ENCODE measurements at places on chromosomes 5 and 9. TPM values are rescaled to one million over a fixed set of nuclear protein-coding genes. Genes with fewer than 3 reads are reported as not detected.

DNA sequence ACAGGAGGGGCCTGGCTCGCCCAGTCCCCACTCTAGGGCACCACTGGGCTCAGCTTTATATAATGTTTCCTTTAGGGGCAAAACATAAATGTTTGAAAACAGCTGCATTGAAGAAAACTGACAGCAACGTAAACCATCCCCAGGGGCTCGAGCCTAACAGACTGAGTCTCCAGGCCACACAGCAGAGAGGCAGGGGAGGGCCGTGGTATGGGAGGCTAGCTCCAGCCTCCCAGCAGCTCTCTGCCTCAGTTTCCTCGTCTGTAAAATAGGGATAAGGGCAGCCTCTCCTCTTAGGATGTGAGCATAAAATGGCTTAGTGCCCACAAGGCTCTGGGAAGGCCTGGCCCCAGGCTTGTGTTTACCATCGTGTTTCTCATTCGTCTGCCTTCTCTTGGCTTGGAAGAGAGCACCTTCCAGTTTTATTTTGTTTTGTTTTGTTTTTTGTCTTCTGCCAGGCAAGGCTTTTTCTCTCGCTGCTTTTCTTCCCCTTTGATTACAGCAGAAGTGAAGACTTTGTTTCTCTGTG is 2.7 kb downstream of the ANKRD33B start:
- no peak for DNase-seq

DNA sequence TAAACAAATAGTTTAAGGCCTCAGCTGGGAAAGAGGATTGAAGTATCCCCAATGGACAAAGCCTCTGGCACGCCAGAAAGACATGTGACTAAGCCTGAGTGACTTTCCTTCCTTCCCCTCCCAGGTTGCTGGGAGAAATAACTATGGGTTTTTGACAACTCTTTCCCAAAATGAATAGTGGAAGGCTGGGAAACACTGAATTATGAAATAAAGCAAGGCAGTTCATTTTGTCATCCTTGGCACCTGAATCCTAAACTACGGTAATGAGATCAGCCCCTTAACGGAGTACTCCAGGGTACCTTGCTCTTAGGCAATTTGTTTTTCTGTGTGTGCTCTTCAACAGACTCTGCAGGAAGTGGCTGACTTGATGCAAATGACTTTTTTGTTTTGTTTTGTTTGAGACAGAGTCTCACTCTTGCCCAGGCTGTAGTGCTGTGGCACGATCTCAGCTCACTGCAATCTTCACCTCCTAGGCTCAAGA is 75.2 kb downstream of the LMNB1 start:
- no peak for DNase-seq

DNA sequence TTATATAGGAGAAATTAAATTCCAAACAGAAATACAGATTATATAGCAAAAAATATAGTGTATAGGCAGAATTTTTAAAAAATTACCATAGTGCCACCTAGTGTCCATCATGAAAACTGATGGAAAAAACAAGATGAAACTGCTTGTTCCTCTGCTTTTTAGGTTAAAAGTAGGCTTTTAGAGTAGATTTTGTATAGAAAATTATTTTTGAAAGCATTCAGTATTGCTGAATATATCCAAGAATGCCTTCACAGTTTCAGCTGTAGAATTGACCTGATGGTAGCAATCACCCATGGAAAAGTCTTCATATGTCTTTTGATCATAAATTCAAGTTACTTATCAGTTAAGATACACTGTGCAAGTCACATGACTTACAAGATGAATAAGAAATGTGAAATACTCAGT is 19.7 kb downstream of the RIOK2 start:
- DNase-seq, result no peak

- DNase-seq, result no peak
Measured at GRCh38 chr9:128276574-128277270, 646 bp downstream of the SWI5 start.

- DNase-seq, result no peak
Measured at GRCh38 chr9:129889122-129889940, 54.1 kb downstream of the USP20 start.

DNA sequence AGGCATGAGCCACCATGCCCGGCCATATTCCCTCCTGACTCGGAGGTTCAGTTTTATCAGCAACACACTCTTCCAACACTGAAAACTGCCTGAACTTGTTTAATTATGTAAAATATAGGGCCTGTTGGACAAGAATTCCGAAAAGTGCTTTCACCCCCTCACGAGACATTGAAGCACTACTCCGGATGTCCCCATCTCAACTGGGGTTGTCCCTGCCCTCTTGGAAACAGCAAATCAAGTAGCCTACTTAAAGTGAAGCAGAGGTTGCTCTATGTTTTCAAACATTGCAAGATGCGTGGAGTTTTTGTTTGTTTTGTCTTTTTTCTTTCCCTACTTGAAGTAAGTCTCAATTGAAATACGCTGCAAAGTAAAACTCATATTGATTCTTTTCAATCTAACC is 7.6 kb downstream of the PTGER4 start:
- DNase-seq, result no peak

DNA sequence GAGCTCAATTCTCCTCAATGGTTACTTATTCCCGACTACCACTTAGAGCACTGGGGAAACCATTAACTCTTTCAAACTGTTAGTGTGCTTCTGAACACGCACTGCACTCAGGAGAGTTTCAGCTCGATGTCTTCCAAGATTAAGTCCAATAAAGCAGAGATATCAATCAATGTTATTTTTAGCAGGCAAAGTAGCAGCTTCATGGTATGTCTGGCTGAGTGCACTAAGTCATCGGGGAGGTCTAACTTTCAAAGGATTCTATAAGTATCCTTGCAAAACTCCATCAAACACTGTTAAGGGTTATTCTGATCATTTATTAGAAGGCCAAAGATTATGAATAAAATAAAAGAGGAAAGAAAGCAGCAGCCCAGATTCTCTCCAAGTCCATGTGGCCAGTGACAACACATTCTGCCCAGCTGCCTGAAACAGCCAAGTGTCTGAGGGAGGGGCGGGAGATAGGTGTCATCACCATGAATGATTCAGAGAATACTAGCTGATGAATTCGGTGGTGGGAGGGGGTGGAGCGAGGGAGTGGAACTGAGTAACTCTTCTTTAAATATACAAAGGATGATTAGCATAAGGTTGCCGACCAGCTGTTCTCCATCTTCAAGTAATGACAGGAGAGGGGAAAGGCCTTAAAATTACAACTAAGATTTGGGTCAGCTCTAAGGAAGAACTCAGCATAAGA is 21.3 kb downstream of the NREP start:
- no peak for DNase-seq

DNA sequence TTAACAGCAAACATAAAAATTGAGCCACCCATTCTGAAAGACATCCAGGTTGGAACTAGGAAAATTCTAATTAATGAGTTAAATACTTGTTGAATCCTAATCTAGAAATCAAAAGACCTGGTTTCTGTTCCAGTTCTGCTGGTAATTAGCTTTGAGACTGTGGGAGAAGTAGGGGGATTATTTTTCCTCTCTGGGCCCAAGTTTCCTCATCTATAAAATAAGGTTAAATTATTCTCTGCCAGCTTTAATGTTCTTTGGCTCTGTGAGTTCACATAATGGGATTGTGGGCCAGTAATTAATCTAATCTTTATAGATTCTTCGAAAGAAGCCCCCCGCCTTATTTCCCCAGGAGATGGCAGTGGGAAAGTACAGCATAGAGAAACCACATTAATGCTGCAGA is 104.6 kb downstream of the ENC1 start:
- no peak for DNase-seq

GRCh38 chr9:96626912-96627311 is 7.3 kb upstream of the CDC14B start:
- DNase-seq, result no peak

DNA sequence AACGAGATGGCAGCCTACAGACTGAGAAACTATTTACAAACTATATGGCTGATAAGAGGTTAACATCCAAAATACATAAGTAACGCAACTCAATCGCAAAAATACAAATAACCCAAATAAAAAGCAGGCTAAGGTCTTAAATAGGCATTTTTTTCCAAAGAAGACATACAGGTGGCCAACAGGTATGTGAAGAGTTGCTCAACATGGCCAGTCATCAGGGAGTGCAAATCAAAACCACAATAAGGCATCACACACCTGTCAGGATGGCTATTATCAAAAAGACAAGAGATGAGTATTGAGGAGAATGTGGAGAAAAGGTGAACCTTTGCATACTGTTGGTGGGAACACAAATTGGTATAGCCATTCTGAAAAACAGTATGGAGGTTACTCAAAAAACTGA is 73.5 kb downstream of the CAMSAP1 start:
- no peak for DNase-seq

DNA sequence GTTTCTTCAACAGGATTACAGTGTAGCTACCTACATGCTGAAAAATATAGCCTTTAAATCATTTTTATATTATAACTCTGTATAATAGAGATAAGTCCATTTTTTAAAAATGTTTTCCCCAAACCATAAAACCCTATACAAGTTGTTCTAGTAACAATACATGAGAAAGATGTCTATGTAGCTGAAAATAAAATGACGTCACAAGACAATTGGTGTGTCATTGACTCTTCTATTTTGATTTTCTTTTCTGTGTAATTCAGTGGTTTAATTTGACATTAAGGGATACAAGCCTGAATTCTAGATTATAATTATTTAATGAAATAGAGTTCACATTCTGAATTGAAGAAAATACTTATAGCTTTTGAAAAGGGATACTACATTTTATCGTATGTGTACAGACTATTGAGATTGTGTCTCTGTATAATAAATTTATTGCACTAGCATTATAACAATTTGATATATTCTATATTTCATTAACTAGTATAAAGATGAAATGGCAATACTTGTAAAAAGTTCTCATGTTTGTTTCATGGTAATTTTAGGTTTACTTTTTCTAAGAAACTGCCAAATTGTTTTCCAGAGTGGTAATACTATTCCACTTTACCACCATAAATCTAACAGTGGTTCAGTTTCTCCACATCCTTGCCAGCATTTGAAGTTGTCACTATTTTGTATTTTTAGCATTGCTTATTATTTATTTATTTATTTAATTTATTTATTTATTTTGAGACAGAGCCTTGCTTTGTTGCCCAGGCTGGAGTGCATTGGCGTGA is 18.7 kb downstream of the ANXA1 start:
- no peak for DNase-seq

DNA sequence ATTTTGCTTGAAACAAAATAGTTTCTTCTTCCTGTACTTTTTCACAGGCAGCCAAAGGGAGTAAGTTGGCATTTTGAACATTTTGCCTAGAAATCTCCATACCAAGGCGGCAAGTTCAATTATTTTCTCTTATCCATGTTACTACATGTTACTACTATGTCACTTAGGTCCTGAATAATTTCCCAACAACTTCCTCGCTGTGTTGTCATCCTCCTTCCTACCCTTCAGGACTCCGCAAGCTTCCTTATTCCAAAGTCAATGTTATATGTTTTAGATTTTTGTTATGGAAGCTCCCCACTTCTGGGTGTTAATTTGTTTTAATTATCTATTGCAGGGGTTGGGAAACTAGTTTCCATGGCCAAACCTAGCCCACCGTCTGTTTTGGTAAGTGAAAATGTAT is 9.9 kb upstream of the B4GALT1 start:
- DNase-seq, result no peak

- DNase-seq, result no peak
Measured at GRCh38 chr5:10411336-10411735, 30.3 kb upstream of the ROPN1L start.

- no peak for DNase-seq
Measured at GRCh38 chr9:77544546-77544945, 103.6 kb downstream of the GNA14 start.

- no peak for DNase-seq
Measured at GRCh38 chr5:177220576-177220975, 82.9 kb downstream of the RAB24 start.

DNA sequence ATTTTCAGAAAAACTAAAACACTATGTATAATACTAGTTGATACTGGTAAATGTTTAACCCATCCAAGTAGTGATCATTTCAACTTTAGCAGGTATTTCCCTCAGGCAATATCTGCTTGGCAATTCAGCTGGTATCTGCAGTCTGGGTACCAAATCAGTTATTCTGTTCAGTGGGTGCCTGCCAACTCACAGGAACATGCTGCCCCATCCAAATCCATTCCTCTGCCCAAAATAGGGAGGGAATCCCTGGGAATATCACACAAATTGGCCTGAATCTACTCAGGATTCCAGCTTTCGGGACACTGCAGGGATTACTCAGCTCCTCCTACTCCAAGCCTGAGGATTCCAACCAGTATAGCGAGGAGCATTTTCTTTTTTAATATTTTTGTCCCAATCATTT is 61.7 kb upstream of the PDE4D start:
- no peak for DNase-seq

The DAB2IP gene
- total RNA-seq, result 18.4 TPM

The RPL37 gene
- total RNA-seq, result 916 TPM

The PAM gene
- 131 TPM for total RNA-seq

The FOXI1 gene
- total RNA-seq, result 0.44 TPM

Measured in Panc1 (cell line).